Psoas muscle (tissue), 8 donors: ENCODE measurements at places on chromosomes 2 and 18. TPM values are rescaled to one million over a fixed set of nuclear protein-coding genes. Genes with fewer than 3 reads are reported as not detected.

DNA sequence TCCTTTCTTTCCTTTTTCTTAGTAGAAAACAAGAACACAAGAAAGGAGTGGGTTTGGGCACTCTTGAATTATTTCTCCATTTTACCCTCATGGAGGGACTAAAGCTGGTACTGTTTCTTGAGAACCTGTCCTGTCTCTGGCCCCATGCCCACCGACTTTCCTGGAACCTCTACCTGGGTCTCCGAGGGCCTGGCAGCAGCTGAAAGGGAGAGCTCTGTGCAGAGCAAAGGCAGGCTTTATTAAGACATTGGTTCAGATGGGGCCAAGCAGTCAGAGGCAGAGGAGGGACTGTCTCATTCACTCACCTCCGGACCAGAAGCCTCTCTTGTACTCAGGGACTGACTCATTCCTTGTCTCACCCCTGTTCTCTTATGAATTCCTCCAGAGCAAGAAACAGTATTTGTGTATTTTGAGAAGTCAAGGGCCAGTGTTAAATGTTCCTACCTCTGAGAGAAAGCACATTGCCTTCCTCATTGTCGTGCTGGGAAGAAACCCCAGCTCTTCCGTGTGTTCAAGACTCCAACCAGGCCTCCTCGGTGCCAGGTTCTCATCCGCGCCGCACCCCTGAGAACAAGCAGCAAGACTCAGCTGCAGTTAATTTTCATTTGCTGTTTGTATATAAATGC lies 201.9 kb upstream of the NT5C1B start:
- no peak for DNase-seq

Gene PDE1A
- 0.92 TPM for polyA plus RNA-seq

DNA sequence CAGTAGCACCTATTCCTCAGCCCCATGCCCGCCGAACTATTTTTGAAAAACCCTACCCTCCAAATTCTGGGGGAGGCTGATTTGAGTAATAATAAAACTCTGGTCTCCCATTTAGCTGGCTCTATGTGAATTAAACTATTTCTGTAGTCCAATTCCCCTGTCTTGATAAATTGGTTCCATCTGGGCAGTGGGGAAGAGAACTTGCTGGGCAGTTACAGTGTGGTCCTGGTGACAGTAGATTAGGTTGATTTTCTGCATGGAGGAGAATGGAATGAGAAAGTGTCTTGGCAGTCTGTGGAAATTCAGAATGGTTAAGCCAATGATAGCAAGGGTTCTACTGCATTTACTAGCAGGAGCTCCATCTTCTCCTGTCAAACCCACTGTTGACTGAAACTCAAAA lies 95.0 kb downstream of the SPP2 start:
- no peak for DNase-seq

DNA sequence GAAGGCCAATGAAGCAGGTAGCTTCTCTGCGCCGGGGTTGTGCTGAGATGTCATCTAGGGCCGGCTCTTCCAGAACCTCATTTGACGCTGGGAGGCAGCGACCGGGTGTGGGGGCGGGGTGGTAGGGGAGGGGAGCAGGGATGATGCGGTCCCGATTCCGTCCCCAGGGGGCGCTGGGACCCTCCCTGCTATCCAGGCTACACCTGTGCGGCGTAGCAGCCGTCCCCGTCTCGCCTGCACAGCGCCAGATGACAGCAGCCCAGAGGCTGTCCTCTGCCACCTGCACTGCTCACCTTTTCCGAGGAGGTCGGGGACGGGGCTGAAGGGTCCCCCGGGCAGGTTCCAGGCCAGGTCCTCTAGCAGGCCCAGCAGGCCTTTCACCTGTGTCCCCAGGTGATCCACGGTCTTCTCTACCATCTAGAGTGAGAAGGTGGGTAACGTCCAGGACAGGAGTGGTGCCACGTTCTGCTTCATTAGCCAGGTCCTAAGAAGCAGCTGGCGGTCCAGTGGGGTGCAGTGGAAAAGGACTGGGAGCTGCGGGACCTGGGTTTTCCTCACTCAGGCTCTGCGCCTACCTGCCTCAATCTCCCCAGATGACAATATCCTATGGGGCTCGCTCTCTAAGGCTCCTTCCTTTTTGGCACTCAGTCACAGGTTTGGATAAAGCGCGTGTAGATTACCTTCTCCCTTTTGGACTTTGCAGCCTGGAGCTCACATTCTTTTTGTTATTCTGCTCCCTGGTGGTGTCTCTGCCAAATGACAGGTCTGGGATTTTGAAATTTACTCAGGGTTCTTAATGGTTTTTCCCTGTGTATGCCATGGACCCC lies 56.0 kb upstream of the RAB6C start:
- no peak for DNase-seq

Gene CASP8
- polyA plus RNA-seq, result 1.3 TPM

DNA sequence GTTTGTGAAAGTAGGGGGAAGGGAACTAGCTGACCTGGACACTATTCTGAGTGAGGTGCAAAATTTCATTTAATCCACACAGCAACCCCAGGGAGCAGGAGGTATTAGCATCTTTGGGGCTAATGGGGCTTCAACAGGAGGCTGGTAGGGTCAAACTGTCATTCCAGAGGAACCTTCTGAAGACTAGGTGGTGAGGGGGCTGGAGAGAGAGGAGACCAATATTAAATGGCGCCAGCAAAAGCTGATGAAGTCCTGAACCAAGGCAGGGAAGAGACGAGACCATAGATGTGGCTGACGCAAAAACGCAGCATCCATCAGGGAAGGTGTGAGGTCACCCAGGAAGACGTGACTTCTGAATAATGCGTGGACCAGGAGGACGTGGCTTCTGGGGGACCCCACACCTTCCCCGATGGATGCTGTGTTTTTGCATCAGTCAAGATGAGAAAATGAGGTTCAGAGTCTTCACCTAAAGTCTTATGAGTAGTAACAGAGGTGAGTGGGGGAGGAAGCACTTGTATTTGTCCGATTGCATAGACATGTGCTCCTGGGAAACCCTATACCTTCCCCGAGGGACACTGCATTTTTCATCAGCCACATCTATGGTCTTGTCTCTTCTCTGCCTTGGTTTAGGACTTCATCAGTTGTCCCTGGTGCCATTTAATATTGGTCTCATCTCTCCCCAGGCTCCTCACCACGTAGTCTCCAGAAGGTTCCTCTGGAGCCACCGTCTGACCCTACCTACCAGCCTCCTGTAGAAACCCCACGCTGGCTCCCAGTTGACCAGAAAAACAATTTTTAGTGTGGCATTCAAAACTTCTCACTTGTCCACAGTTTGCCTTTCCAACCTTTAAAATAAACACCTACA lies 188.6 kb downstream of the MYCN start:
- no peak for DNase-seq
